ENCODE measurements at places on chromosomes 11 and 22. TPM values are rescaled to one million over a fixed set of nuclear protein-coding genes. Genes with fewer than 3 reads are reported as not detected.

MMP8 gene
- 0.50 TPM for total RNA-seq

GGTLC2 gene
- total RNA-seq = not detected

SERHL2 gene
- total RNA-seq = 0.60 TPM

NPAS4 gene
- not detected for total RNA-seq
